ENCODE measurements at places on chromosomes 11 and 22.
A peak's percentile ranks its signal among the peaks of the same experiment; 100 is the strongest.

GRCh38 chr11:69009441-69010211 lies 3.4 kb downstream of the MRGPRF start:
- no peak for DNase-seq

- no peak for DNase-seq
Observed at GRCh38 chr11:79942090-79942489, 501.3 kb upstream of the TENM4 start.

GRCh38 chr11:75903276-75903675 lies 88.3 kb downstream of the UVRAG start:
- no peak for DNase-seq

GRCh38 chr11:65112546-65113360 lies 1.1 kb downstream of the TM7SF2 start:
- DNase-seq = peak; percentile 78

- DNase-seq = no peak
Observed at GRCh38 chr11:20037396-20038153, 122.7 kb downstream of the DBX1 start.

DNA sequence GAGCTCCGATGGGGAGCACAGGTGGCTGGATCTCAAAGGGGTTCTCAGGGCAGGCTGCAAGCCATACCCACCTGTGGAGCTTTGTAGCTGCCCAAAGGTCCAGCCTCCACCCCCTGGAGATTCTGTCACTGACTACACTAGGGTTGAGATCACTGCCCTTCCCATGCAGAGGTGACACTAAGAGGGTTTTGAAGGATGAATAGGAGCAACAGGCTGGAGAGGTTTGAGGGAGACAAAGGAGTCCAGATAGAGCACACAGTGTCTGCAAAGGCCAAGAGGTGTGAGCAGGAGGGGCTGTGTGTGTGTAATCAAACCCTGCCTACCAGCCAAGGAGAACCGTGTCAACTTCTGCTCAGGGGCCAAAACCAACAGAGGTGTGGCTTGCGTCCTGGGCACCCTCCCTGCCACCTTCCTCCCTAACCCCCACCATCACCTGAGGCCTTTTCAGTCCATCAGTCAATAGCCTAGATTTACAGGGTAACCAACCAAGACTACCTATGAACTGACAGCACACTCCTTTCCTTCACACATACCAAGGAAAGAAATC lies 43.0 kb upstream of the WNT11 start:
- no peak for DNase-seq

- no peak for DNase-seq
Observed at GRCh38 chr22:46767249-46767985, 5.0 kb downstream of the TBC1D22A start.

DNA sequence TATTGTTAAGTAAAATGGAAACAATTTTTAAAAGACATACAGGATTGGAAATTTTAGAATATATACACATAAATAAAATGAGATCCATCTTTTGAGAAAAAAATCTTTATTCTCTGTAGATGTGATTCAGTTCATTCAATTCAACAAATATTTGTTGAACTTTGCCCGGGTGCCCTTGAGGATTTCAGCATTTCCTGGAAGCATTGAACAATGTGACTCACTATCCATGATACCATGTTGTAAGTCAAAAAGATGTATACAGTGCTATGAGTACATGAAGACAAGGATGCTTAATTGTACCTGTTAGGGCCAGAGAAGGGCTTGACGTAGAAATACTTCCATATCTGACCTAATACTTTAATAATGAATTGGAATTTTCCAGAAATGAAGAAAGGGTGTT lies 353.7 kb downstream of the METTL15 start:
- DNase-seq = no peak

DNA sequence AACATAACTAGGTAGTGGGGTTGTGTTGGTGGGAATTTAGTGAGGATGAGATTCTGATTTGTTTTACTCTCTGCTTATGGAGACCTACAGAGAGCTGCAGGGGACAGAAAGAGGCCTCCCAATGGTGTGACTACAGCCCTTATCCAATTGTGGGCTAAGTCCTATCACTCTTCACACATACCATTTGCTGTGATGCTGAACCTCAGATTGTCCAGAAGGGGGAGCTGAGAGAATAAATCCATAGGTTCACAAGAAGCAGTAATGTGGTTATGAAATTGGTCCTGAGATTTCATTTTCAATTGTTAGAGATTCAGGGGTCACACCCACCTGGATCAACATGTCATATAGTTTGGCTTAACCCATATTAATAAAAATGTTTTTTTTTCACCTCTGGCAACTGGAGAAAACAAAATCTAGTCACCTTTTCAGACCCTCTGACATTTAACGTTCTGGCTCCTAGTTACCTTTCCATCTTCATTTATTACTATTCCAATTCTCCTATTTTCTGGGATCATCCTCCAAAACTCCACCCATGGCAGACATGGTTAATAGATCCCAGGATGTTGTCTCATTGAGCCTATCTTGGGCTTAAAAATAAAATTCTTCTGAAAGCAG lies 53.3 kb upstream of the PTPN5 start:
- DNase-seq = peak; percentile 11

- DNase-seq = no peak
Observed at GRCh38 chr22:19292458-19293230, 1.1 kb upstream of the CLTCL1 start.

- peak; percentile 58 for DNase-seq
Observed at GRCh38 chr11:130213143-130213978, 53.8 kb downstream of the ST14 start.

DNA sequence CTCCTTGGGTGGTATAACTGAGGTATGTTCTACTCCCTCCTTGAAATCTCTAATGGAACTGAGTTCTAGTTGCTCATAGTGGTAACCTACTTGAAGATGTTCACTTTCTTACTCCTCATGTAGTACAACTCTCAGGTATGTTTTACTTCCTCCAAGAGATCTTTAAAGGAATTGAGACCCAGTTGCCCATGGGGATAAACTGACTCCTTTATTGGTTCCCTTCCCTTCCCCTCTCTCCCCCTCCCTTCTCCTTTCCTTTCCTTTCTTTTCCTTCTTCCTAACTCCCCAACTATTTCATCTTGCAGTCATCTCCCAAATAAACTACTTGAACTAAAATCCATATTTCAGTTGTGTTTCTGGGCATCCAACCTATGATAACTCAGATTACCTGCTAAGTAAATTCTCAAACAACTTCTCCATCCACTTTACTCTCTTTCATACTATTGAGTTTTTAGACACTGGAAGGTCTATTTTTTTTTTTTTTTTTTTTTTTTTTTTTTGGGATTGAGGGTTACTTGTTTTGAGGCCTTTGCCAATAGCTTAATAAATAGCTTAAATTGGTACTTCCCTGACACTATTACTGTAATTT lies 7.9 kb upstream of the TRIM68 start:
- DNase-seq = no peak

DNA sequence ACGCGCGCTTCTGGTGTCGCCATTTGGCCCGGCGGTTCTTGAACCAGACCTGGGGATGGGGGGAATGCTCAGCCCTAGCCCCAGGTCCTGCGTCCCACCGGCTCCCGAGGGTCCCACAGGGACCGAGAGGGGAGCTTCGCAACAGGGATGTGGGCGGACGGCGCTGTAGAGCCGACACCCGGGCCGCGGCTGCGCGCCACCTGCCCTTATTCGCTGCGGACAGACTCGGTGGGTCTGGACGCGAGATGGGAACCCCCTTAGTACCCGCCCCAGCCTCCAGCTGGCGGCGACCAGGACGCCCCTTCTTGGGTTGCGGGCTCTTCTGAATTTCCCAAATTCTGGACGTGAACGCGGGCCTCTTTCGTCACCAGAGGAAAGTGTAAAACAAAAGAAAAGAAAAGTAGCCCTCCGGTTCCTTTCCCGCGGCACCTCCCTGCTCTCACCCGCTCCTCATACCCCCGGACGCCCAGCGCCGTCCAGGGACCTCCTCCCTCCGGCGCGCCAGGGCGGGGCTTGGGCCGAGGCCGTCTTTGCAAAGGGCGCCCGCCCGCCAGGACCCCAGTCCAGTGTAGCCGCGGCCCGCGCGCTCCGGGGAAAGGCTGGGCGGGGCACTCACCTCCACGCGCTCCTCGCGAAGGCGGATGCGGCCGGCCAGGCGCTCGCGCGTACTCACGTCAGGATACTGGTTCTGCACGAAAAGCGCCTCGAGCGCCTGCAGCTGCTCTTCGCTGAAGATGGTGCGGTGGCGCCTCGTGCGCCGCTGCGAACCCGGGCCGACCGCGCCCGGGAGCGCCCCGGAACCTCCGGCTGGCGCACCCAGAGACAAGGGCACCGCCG lies 827 bp downstream of the GSC2 start:
- DNase-seq = no peak

DNA sequence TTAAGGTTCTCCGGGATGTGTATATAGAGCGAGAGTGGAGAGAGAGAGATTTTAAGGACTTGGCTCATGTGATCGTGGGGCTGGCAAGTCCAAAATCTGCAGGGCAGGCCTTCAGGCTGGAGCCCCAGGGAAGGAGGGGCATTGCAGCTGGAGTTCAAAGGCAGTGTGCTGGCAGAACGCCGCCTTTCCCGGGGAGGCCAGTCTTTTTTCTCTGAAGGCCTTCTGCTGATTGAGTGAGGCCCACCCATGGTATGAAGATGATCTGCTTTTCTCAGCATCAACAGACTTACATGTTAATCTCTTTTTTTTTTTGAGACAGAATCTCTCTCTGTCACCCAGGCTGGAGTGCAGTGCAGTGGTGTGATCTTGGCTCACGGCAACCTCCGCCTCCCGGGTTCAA lies 25.4 kb downstream of the FBLN1 start:
- no peak for DNase-seq
